ENCODE measurements at places on chromosomes 7 and 10.

DNA sequence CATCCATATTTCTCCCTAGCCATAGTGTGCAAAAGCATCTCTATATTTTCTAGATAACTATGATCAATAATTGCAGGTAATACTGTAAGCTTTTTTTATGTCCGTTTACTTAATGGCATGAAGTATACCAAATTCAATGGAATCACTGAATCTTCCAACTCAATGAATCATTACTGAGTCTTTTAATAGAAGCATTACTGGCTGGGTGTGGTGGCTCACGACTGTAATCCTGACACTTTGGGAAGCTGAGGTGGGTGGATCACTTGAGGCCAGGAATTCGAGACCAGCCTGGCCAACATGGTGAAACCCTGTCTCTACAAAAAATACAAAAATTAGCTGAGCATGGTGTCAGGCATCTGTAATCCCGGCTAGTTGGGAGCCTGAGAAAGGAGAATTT, 372.5 kb downstream of the BMPER start:
- DNase-seq, result no peak

DNA sequence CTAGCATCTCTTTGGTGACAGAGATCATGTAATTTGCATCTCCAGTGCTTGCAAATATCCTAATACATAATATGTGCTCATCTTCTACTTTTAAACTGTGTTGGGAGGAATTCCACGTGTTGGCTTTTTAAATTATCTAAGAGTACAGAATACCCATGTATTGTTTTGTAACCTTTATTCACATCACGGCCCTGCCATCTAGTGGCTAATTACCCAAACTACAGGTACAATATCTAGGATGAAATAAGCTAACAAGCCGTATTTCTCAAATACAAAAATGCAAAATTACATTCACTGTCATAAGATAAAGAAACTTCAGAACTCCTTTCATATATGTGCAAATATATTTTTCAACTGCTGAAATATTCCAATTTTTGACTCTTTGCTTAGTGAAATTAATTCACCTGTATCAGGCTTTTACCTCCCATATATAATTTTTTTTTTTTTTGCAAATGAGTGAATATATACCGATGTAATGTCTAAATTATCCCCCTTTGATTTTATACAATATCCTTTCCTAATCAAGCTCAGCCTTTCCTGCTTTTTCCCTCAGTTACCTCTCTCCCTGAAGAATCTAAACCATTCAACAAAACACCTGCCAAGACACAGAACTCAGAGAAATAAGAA, 30.3 kb upstream of the LSM8 start:
- DNase-seq, result no peak

- DNase-seq, result no peak
Measured at GRCh38 chr10:71360735-71361134, 36.0 kb upstream of the CDH23 start.

GRCh38 chr10:61068471-61068870, 124.5 kb upstream of the RHOBTB1 start:
- no peak for DNase-seq

DNA sequence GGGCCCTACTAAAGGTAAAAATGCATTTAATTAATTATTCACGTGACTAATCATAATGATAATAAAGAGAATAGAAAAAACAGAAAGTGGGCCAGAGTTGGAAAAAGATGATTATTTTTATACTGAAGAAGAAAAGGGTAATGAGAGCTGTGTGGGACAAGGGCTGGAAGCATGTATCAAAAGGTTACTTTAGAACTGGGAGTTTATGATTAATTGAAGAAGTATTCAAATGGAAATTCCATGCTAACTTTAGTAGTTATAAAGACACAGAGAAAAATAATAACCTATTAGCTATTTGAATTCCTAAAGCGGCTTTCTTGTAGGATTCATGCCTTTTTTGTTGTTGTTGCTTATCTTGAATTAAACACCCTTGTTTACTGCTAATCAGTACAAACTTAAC, 49.9 kb downstream of the MKX start:
- no peak for DNase-seq

GRCh38 chr10:6005856-6006395, 28.6 kb upstream of the IL15RA start:
- no peak for DNase-seq

DNA sequence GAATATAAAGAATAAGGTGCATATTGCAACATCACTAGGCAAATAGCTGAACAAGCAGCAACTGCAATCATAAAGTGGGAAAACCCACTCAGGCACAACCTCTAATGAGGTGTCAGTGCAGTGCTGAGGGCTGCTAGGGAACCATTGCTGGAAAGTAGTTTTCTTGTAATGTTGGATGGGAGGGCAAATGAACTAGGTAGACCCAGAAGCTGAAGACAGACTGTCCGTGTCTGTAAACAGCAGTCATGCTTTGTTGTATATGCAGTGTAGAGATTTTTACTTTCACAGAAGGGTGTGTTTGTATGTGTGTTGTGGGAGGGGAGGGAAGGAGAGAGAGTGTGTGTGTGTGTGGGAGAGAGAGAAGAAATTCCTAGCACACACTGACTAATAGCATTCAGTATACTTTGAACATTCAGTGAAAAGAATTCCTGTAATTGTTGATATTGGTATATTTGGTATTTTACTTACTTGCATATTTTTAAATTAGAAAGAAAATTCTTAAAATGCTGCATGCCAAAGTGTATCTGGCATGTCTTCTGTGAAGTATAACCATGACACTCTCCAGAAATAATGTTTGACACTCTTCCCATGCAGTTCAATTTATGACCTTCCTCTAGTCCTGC, 28.8 kb downstream of the ITGB8 start:
- DNase-seq, result no peak

- no peak for DNase-seq
Measured at GRCh38 chr10:94005050-94005449, 11.3 kb downstream of the PLCE1 start.

All from AG09309 (cell line).